Right renal cortex interstitium (tissue), 3 donors: ENCODE measurements at places on chromosomes 1 and 21.

DNA sequence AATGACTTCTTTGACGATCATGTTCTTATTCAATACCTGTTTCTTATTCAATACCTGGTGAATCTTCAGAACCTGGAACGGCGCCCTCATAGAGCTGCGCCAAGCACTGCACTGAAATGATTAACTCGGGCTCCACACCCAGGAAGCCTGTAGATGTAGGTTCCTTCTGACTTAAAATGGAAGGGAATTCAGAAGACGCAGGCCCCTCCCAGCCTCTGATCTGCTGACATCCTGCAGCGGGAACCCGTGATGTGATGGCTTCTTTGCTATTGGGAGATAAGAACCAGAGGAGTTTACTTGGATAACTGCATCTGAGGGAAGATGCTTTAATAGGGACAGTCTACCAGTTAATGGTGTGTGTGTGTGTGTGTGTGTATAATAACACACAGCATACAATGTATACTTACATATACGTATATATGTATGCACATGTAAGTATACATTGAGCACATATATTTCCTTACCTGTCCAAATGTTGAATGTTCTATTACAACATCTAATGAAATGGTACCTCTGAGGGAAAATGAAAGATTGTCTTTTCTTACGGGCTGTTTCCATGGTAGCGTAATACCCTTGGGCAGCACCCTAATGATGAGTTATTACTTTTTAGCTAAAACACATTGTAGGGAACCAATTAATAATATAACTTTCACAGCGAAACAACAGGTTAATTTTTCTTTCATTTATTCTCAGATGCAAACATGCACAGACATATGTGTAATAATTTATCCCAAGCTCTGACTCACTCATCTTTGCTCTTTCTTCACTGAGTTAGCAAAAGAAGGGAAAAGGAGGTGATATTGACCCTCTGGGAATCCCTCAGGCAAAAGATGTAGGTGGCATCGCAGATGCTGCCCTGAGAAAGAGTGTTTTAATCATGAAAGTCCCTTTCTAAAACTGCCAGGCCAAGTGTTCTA is 379.8 kb downstream of the SIPA1L2 start:
- DNase-seq, result no peak

DNA sequence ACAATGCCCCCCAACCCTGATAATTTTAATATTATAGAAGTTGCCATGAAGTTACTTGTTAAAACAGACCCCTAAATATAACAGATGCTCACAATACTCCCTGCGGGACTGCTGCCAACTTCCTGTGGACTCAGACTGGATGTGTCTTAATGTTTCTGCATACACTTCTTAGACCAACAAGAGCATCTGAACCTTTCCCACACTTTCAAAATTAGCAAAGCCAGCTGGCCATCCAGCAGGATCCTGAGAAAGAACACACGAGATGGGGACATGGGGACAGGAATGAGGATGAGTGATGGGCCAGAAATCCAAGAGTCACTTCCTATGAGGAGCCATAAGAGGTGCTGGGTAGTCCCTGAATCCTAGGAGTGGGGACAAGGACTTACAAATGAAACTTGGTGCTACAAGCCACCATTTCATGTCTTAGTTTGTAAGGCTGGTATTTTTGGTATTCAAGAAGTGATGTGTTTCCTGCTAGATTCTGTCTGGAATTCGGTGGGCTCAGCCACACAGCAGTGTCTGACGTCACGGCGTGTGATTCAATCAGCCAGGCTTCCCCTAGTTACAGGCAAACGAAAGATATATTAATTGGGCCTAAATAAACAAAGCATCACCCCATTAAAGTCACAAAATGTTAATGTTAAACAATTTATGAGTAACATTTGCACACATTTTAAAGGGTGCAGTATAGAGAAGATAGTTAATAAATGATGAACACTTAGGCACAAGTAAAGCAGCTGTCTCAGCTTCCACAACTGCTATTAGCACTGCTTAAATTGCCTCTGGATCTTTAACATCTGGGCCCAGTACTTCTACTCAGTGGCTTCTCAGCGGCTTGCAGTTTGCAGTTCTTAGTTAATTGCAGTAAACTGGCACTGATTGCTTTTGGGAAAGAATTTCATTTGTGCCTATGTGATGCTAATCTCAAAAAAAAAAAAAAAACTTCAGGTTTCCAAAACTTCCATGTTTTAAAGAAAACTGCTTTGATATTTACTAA is 41.2 kb upstream of the RGS8 start:
- no peak for DNase-seq

DNA sequence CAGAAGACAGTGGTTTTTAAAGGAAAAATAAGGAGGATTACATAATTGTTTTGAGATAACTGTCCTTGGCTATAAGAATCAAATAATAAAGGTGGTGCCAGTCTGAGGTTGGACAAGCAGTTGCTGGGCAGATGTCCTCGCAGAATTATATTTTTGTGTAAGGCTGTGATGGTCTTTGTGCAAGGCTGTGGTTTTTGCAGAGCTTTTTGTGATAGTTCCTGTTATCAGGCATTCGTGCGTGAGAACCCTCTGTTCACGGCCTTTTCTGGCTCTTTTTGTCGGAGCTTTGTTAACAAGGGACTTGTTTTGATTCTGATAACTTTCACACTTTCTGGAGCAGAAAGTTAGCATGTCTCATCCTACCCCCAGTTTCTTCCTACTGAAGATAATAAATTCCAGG is 33.4 kb downstream of the SH3BP5L start:
- DNase-seq, result no peak

DNA sequence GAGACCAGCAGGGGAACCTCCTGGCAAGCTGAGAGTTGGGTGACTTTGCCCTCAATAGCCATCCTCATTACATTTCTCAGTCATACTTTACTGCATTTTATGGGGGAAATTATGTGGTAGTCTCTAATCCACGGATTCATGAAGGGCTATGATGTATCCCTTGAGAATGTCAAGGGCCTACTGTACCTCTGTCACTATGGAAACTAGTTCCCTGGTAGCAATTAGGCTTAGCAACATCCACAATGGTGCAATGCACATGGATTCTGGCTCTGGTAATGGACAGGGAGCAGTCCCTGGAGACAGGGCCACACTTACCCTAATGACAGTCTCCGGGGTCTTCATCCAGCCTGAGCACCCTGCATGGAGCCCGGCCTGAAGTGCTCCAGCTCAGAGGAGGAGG is 26.5 kb downstream of the LRRN2 start:
- DNase-seq, result no peak

DNA sequence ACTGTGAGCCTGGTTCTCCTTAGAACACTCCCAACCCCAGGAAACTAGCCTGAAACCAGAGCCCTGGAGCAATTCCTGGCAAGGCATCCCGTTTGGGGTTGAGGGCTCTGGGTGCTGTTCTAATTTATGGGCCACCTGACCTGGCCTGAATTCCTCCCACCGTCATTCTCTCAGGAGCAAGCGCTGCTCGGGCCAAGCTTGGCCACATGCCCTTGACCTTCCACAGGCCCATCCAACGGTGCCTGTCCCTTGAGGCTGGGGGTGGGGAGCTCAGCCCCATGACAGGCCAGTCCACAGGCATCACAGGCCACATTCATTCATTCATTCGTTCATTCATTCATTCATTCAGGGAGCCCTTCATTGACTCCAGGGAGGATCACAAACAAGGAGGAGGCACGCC is 5.3 kb downstream of the PADI2 start:
- no peak for DNase-seq
